ENCODE measurements at places on chromosomes 16 and 17.

DNA sequence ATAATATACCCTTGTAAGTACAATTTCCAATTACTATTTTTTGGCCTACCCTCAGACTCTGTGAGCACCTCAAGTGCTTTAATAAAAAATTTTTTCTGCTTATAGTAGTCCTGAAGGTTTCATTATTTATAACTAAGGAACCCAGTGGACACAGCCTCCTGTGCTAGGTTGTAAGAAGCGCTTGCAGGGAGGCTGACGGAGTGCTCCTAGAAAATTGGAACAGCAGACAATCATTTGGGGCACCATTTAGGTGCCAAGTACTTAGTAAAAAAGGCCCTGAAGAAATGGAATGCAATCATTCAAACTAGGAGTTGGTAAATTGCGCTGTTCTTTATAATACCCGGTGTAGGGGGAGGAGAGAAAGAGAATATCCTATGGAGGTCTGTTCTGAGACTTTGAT is 19.8 kb downstream of the CA10 start:
- no peak for DNase-seq

DNA sequence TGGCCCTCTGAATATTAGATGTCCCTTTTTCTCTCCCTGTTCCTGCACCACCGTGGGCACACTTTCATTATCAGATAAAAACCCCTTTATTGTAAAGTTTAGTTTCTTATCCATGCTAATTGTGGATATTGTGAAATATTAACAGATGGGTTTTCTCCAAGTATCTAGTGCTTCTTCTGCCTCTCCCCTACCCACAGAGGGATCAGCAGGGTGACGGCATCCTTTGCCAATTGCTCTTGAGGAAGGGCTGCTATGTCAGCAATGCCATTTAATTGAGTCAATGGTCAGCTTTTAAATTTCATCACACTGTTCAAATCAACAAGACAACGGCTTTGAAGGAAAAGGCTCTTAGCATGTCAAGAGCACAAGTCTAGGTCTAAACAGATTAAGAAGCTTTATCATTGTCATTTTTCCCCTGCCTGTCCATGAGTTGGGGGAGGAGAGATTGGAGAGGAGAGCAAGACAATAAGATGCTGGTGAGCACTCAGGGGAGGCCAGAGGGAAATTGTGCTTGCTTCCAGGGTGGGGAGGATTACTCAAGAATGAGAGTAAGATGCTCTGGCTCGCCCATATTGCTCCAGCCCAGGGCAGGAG is 443.0 kb upstream of the CCL2 start:
- DNase-seq, result no peak

GRCh38 chr17:17779015-17779611 is 57.7 kb downstream of the SREBF1 start:
- no peak for DNase-seq

GRCh38 chr16:64254443-64255367 is 867.2 kb downstream of the CDH11 start:
- no peak for DNase-seq

DNA sequence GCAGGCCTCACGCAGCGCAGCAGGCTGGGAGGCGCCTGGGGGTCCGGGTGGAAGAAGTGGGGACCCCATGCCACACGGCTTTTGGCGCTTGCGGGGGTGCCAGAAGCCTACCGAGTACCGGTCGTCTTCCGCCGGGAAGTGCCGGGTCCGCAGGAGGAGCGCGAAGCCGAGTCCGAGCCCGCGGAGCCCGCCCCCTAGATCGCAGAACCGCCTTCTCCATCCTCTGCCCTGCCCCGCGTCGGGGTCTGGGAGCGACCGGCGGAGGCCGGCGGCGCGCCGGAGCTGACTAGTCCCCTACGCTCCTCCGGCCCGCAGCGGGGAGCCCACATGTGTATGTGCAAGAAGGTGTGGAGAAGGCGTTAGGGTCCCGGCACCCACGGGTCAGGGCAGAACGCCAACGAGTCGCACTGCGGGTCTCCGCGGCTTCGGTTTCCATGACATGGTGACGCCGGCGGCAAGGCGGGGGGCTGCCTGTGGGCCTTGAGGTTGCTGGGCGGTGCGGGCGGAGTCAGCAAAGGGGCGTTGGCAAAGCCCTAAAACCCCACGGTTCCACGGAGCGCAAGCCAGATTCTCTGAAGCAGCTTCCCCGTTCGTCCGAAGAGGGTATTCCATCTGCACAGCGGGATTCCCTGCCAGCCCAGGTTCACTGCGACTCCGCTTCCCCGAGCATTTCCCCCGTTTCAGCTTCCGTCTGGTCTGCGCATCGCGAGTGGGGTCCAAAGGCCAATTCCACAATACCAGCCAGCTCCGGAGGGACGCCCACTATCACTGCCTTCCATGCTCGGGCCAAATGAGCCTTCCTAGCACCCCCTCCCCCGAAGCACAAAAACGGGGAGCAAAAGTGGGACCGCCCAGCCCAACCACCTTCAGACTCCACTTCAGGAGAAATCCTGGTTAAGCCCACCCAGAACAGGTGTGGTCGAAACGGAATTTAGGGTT is 2.3 kb upstream of the LHX1 start:
- peak; percentile 43 for DNase-seq

- DNase-seq, result no peak
These were observed 311.5 kb downstream of the RBFOX1 start for GRCh38 chr16:7644176-7644575.

GRCh38 chr17:74160656-74161502 is 42.6 kb upstream of the RPL38 start:
- no peak for DNase-seq

- DNase-seq, result peak; percentile 58
These were observed at the start of gene CENPV for GRCh38 chr17:16353317-16354174. Gene CENPV (minus strand): TSS chr17:16353469. CDS start chr17:16353436, 33 bp downstream.

DNA sequence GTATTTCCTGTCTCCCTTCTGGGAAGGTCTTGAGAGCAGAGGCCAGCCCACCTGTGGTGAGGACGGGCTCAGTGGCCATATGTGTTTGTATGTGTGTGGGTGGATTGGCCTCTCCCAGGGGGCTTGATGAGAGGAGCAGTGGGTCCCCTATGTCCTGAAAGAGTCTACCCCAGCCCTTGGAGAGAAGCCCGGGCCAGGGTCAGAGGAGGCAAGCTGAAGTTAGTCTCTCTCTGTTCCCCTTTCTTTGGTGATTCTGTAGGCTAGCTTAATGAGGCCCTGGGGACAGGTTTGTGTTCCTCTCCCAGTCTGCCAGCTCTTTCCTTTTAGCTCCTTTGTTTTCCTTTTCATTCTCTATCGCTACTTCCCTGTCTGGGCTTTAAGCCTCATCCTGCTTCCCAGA is 23.8 kb upstream of the NFATC3 start:
- DNase-seq, result no peak

GRCh38 chr16:26795184-26795583 is 271.5 kb upstream of the C16orf82 start:
- DNase-seq, result no peak

DNA sequence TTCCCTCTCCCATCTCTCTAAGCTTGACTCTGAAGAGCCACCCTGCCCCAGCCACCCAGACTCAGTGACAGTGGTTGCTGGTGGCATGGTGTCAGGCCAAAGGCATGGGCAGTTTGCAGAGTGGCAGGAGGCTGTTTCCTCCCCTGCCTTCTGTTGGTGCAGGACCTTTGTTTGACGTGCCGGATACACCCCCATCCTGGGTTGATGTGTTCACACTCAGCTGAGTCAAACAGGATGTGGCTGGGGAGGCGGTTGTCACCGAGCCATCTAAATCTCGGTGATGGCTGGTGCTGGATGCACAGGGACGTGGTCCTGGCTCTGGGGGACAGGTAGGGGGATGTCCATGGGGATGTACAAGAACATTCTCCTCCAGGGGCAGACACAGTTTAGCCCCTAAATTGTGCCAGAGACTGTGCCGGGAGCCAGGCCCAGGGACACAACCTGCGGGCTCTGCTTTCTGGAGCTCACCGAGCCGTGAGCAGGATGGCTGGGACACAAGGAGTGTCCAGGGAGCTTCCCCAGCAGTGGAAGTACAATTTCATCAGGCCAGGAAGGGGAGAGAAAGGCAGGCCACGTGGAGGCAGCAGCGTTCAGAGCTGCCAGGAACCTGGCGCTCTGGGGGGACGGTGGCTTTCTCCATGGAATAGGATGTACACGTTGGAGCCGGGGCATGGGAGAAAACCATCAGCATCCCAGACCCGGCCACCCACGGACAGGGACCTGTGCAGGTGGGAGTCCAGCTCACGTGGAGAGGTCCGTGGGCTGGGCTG is 264.2 kb downstream of the SEC14L1 start:
- peak; percentile 87 for DNase-seq

DNA sequence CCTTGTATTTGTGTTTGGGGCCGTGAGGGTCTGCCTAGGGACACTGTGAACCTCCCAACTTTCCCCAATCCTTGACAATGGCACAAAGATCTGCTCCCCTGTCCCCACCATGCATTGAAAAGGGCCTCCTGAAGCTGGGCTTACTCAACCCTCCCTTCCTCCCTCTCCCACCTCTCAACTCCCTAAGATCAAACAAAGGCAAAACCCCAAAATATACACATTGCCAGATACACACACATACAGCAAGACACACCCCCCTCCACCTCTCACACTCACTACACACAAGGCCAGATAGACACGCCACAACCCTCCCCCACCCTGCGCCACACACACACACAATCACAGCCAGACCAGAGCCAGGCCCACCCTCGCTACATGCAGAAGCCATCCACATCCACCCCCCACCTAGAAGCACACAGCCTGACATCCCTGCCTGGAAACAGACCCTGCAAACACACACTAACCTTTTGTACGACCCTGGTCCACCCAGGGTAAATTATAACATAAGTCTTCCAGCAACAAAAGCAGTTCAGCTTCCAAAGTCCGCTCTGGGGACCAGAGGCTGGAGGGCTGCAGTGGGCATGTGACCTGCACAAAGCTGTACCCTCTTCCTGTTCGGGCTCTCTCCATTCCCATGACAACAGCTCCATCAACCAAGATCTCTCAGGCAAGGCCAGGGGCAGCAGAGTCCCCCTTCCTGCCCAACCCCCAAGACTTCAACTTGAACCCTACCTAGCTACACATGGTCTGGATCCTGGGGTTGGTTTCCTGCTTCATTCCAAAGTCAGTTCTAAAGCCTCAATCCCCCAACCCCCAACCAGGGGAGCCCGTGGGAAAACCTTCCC is 1.9 kb downstream of the PCGF2 start:
- DNase-seq, result no peak

DNA sequence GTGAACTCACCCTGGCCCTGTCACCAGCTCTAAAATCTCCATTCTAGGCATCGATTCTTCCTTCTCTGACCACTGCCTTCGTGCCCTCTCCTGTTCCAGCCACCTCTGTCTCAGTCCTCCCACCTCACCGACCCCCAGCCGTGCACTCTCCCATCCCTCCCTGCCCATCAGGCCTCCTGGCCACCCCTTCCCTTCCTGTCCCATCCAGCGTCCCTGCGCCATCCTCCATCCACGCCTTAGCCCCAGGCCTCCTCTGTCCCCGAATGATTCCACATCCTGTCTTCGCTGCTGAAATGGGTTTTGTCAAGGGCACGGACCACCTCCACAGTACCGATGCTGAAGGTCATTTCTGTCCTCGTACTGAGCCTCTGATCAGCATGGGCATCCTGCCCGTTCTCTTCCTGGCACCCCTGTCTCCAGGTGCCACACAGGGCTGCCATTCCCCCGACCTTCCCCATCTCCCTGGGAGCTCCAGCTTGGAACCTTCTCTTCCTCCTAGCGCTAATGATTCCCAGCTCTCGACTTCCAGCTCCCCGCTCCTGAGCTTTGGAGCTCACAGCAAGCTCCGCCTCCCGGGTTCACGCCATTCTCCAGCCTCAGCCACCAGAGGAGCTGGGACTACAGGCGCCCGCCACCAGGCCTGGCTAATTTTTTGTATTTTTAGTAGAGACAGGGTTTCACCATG is 2.6 kb downstream of the TRIM65 start:
- DNase-seq, result no peak

GRCh38 chr17:7441266-7441665 is 2.0 kb downstream of the FGF11 start:
- DNase-seq, result no peak

GRCh38 chr17:64328859-64329531 is 61.7 kb downstream of the PECAM1 start:
- no peak for DNase-seq

DNA sequence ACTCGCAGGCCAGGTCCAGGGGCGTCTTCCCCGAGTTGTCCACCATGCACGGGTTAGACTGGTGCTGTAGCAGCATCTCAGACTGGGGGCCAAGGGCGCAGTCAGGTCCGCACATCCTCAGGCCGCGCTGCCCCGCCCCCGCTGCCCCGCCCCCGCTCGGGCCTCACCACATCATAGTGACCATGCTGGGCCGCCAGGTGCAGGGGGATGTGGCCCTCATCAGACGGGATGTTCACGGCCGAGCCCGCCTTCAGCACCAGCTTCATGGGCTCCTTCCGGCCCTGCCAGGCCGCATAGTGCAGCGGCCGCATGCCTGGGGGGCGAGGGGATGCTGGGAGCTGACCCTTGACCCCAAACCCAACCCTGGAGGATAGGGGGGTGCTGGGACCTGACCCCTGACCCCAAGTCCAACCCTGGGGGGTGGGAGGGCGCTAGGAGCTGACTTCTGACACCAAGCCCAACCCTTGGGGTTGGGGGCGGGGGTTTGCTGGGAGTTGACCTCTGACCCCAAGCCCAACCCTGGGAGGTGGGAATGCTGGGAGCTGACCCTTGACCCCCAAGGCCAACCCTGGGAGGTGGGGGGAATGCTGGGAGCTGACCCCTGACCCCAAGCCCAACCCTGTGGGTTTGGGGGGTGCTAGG is 7.0 kb downstream of the CASKIN1 start:
- DNase-seq, result no peak

DNA sequence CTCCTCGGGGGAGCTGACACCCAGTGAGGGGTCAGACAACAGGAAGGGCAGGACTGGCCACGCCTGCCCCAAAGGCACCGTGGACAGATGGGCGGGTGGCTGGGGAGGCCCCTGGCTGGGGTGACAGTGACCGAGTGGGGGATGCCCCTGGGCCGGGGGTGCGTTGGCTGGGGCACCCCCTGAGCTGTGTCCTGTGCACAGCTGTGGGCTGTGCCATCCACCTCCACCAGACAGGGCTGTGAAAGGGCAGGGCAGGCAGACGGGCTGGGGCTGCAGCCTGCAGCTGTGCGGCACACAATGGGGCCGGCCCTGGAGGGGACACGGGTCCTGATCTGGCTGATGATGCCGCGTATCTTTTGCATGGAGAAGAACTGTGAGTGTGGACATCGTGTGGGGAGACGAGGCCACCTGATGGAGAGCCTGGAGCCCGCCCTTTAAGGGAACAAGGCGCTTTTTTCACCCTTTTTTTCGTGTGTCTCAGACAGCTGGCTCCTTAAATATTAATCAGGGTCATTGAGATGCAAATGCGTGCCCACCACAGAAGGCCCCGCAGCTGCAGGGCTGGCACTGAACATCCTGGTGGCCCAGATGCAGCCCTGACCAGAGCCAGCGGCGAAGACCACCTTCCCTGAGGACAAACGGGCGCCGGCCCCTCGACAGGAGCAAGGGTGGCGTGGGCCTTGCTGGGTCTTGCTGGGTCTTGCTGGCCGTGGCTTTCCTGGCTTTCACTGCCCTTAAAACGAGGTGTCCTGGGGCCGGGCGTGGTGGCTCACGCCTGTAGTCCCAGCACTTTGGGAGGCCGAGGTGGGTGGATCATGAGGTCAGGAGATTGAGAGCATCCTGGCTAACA is 42.4 kb upstream of the GNG13 start:
- DNase-seq, result no peak
